ENCODE measurements at places on chromosomes 2 and 18. TPM values are rescaled to one million over a fixed set of nuclear protein-coding genes. Genes with fewer than 3 reads are reported as not detected.

CCDC102B gene
- total RNA-seq, result 2.3 TPM

- DNase-seq, result no peak
These were observed 43.7 kb upstream of the CAB39 start for GRCh38 chr2:230668939-230669303.

DNA sequence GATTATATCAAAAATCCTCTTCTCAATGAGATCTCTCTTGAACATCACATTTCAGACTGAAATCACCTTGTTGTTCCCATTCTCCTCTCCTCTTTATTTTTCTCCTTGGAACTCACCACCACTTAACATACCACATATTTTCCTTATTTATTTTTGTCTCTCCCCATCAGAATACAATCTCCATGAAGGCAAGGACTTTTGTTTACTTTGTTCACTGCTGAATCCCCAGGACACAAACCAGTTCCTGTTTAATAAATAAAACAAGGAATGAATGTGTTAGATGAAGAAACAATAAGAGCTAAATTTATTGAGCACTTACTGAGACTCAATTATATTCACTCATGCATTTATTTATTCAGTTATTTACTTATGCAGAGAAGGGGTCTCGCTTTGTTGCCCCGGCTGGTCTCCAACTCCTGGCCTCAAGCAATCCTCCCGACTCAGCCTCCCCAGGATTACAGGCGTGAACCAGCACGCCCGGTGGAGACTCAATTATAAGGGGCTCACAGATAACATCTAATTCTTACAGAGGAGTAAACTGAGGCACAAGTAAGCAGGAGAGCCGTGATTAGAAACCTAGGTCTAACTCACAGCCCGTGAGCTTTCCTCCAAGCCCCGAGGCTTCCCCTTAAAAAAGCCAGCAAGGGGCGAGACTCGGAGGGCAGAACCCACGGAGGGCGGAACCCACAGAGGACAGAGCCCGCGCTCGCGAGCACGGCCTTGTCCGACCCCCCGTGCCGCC is 616 bp upstream of the TAF1B start:
- DNase-seq, result no peak

- no peak for DNase-seq
These were observed 31.7 kb downstream of the HRH4 start for GRCh38 chr18:24491927-24492834.

DNA sequence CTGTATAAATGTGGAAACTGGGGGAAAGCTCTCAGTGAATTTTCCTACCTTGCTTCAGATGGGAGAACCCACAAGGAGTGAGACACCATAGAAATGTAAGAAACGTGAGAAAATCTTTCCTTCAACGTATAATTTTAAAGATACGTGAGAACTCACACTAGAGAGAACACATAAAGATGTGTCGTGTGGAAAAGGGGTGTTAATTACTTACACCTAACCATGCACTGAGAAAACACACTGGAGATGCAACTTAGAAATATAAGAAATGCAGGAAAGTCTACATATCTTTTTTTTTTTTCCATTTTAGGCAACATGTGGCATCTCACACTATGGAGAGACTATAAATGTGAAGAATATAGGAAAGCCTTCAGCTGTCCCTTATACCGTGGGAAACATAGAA is 352.9 kb upstream of the NETO1 start:
- no peak for DNase-seq

DNA sequence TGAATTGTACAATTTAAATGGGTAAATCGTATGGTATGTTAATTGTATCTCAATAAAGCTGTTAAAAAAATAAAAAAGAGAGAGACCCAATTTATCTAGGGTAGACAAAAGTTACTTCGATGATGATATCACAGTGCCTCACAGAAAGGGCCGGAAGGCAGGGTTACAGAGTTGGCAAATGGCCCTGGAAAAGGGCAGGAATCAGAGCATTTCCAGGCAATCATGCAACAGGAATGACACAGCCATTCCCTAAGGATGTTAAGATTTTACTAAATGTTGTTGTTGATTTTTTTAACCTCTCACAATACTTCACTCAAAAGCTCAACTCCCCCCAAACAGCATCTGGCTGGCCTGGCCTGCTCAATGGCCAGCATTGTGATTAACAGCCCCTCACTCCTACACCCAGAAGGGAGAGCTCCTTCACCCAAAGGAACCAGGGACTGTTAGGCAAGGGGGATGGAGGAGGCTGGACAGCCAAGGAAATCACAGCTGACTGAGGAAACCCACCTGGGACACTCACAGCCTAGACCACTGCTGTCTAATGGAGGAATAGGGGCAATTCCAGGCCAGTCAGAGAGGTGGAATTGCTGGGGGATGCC is 7.7 kb upstream of the SP100 start:
- DNase-seq, result no peak

ERBB4 gene
- not detected for total RNA-seq

DNA sequence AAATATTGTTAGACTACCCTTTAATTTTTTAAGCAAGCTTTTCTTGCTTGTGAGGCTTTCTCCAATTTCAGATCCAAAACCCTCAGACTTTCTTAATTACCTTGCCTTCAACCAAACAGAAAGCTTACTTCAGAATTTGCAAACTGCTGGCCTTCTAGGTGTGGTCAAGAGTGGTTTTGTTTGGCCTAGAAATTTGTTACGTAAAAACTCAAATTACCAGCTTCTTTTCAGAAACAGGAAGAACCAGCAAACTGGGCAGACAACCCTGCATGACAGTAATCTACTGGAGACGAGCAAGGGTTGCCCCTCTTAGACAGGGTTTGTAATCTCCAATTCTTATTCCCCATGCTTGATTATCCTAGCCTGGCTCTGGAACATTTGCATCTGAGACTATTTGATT is 27.1 kb downstream of the SRBD1 start:
- DNase-seq, result no peak

GRCh38 chr18:63365876-63366212 is 1.2 kb downstream of the KDSR start:
- peak; percentile 22 for DNase-seq

DNA sequence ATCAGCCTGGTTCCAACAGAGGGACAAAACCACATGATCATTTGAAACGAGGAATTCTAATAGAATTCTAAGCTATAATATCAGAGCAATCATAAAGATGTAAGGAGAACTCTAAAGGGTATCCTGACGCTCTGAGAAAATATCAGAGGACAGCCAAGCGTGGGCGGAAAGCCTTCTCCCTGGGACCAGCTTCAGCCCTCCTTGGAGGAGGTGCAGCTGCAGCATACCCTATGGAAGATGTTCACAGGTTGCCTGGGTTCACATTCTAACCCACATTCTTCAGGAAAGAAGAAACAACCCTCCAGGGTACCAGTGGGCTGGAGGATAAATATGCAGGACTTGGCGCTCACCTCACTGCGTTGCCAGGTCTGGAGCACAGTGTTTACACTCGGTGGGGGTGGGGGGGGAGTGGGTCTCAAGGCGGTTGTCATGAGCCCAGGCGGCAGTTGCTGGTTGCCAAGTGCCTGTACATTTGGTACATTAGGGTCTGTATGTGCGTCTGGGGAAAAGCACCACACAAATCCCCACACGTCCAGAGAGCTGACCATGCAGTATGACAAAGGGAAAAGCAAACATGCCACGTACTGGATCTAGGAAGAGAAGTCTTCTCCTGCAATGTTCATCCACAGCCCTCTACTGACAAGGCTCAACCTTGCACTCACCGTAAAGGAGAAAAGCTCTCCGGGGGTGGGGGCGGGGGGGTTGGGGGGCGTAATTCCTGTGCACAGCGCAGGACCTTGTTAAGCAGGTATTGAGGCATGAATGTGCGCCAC is 80.5 kb downstream of the CDH19 start:
- no peak for DNase-seq

DNA sequence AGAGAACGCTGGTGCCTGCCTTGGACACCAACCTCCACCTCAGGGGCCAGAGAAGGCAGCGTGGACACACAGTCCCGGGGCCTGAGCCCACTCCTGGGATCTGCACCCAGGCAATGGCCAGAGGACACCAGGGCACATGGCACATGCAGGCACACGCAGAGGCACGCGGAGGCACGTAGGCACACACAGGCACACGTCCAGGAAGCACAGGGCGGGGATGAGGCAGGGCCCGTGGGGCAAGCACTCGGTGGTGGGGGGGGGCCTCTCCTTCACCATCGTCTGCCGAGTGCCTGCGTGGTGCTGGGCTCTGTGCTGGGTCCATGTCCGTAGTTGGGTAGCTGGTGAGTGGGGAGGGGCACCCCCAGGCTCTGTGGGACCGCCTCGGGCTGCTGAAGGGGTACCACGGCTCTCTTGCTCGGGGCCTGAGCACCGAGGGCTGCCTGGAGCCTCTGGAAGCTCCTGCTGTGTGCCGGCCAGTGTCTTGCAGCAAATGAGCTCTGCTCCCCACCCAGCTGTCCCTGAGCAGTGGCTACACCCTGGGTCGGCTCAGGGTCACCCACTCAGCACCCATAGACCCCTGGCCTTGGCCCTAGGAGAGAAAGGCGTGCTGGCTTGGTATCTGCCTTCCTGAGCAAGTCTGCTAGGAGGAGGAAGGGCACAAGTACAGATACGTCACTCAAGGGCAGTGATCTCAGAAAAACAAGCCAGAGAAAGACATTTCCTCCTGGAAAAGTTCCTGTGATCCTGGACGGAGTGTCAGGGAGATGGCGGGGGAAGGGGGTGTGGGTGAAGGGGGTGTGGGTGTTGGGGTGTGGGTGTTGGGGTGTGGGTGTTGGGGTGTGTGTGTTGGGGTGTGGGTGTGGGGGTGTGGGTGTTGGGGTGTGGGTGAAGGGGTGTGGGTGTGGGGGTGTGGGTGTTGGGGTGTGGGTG is 26.4 kb downstream of the RTP5 start:
- no peak for DNase-seq

RGPD6 gene
- total RNA-seq, result 5.6 TPM

- DNase-seq, result no peak
These were observed 97.2 kb downstream of the ARL4C start for GRCh38 chr2:234399451-234400246.

DNA sequence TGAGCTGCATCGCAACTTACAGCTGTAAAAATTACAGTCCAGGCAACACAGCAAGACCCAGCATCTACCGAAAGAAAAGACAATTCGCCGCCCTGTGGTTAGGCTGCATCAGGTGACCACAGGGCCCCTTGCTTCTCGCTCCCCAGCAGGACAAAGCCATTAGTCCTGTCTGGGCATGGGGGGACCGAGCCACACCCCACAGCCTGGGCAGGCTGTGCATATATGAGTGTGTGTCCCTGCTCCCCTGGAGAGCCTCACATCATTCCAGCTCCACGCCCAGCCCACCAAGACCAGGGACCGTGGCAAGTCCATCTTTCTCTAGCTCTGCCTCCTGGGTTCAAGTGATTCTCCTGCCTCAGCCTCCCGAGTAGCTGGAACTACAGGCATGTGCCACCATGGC is 33.9 kb downstream of the SNORC start:
- no peak for DNase-seq

- DNase-seq, result no peak
These were observed 5.4 kb upstream of the GRHL1 start for GRCh38 chr2:9946076-9946475.

DNA sequence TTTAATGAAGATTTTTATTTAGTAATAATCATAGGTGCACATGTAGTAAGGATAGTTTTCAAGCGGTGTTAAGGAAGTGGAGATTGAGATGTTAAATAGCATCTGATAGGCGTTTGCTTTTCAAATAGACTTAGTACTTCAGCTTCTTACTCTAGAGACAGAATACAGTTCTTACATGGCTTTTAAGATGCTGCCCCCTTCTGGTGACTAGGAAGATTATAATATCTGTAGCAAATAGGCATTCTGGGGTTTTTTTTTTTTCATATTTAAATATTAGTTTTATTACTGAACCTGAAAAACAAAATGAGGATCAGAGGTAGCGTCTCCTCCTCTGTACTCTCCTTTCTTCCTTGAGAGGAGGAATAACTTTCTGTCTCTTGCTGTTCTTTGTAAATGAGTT is 100.2 kb downstream of the AGAP1 start:
- DNase-seq, result peak; percentile 13

- DNase-seq, result no peak
These were observed 233.5 kb downstream of the TGIF1 start for GRCh38 chr18:3683483-3683882.

RPRM gene
- total RNA-seq, result not detected

FBXO15 gene
- total RNA-seq, result 0.89 TPM

CRYGD gene
- total RNA-seq, result not detected

DNA sequence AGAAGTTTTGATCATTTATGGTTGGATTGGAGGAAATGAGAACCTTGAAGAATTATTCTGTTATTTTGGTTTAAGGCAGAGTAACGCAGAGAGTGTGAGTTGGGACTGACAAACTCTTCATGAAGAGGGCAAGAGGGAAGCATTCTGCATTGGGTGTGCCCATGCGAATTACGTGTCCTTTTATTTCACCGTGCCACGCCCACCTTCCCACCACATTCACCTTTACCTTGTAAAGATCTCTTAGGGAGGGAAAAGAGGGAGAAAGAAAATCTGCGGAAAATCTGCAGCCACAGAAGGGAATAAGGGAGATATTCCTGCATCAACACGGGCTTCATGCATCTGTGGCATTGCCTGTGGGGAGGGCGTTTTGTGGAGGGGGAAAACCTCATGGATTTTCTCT is 31.8 kb downstream of the SLC9A4 start:
- no peak for DNase-seq

SULT1C3 gene
- total RNA-seq, result not detected

GRCh38 chr18:58058720-58059119 is 14.7 kb downstream of the NEDD4L start:
- DNase-seq, result no peak

REG3G gene
- total RNA-seq, result not detected

SIX3 gene
- not detected for total RNA-seq

DNA sequence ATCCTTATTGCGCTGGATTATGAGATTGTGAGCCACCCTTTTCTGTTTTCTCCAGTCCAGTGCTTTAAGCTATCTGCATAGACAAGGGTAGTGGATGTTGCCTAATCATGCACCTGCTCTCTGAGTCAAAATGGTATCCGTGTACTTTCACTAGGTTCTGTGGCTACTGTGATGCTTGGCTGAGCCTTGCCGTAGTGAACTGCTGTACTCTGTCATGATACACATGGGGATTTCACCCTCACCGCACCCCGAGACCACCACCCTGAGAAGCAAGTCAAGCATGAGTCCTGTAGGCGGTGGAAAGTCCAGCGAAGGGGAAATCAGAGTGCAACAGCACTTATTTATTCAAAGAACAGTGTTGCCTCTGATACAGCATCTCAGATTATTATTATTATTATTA is 55.0 kb downstream of the ARHGAP25 start:
- DNase-seq, result no peak

LOXL3 gene
- 0.15 TPM for total RNA-seq

DNA sequence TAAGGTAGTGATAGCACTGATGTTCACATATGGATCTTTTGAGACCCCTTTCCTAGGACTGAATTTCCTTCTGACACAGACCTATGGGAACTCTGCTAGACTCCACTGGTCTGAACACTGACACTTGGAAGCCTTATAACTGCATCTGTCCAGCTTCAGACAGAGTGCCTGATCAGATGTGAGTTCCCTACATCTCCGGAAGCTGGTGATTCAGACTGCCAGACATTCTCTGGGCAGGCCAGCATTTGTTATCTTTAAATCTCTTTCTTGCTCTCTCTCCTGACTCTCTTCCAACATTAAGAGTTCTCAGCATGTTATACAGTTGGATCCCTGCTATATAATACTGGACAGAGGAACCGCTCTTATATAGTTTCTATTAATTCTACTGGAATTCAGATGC is 408.5 kb downstream of the ZEB2 start:
- no peak for DNase-seq

ODC1 gene
- 50.3 TPM for total RNA-seq

FSHR gene
- total RNA-seq, result not detected

- no peak for DNase-seq
These were observed 9.0 kb upstream of the SCN9A start for GRCh38 chr2:166384774-166385173.

SLC5A7 gene
- total RNA-seq, result not detected

CD226 gene
- total RNA-seq, result 113 TPM
